CD8-positive, alpha-beta memory T cell (primary cell): ENCODE measurements at places on chromosomes 16 and 17.

DNA sequence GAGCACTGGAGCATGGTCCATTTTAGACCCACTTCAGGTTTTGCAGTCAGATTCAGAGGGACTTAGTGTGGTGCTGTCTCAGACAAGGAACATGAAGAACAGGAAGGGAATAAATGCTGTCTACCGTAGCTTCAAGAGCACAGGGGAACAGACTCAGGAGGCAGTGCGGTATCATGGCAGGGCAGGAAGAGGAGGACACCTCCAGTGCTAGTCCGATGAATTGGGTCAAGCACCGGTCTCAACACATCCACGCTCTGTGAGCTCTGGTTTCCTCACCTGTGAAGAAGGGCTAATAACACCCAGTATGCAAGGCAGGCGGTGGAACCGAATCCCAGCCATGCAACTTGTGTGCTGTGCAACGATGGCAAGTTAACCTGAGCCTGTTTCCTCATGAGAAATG, 3.6 kb upstream of the ANKFY1 start:
- no peak for DNase-seq

- no peak for DNase-seq
Measured at GRCh38 chr17:73135766-73136165, 29.0 kb upstream of the SSTR2 start.

DNA sequence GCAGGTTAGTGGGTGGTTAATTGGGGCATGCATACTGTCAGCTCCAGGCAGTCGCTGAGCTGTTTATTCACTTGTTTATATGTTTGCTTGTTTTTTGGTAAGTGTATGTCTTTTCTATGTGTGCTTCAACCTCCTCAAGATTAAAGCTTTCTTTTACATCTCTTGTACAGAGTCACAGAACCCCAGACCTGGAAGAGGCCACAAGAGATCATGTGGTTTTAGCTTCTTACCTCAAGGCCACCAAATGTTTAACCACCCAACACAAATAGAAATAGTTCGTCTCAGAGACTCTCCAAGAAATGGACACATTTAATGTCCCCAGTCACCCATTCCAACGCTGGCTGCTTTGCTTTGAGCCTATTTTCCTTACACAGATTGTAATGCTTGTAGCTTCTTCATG, 11.8 kb upstream of the TMEM98 start:
- no peak for DNase-seq

DNA sequence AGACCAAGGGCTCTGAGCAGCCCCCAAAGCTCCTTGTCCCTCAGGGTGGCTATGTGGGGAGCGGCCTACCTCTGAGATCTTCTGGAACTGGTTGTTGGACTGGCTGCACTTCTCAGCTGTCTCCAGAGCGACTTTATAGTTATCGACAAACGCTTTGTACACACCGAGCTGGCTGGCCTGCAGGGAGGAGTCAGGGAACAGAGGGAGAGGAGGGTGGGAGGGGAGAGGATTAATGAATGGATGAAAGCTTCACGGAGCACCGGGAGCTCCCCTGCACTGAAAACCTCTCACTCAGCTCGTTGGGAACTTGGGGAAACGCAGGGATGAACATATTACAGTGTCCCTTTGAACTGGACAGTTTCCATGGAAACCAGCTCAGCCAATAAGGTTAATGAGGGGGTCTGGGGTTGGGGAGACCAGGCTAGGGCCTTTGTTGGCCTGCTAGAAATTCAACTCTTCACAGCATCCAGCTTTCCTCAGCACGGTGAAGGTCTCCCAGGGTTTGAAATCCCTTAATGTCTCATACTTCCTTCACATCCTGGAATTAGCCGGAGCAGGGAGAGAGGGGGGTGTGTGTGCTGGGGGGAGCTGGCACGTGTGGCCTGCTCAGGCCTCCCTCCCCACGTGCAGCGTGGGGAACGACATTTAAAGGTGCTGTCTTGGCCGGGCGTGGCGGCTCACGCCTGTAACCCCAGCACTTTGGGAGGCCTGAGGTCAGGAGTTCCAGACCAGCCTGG, 86.7 kb downstream of the TIMM22 start:
- no peak for DNase-seq

GRCh38 chr17:56982312-56982711, 4.4 kb downstream of the SCPEP1 start:
- DNase-seq = no peak

- DNase-seq = no peak
Measured at GRCh38 chr16:6267682-6268081, 1065.0 kb upstream of the RBFOX1 start.

DNA sequence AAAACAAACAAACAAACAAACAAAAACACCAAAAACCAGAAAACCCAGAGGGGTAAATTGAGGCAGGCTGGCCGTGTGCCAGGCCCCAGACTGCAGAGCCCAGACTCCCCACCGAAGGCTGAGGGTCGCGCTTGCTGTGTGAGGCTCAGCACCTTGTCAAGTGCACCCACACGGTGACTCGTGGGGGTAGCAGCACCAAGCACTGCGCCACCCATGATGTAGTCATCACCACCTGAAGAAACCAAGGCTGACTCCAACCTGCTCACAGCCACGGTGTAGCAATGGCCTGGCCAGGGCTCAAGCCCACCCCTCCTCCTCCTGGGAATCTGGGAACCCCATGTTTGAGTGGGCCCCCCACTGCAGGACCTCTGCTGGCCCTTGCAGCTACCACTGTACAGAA, 11.9 kb downstream of the MCRIP1 start:
- DNase-seq = no peak

DNA sequence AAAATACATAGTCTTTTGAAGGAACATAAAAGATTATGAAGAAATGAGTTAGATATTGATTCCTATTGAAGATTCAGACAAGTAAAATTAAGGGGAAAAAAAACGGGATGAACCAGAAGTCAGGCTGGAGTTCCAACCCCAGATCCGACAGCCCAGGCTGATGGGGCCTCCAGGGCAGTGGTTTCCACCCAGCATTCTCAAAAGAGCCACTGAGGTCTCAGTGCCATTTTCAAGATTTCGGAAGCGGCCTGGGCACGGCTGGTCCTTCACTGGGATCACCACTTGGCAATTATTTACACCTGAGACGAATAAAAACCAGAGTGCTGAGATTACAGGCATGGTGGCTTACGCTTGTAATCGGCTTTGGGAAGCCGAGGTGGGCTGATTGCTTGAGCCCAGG, 9.5 kb downstream of the STH start:
- no peak for DNase-seq

DNA sequence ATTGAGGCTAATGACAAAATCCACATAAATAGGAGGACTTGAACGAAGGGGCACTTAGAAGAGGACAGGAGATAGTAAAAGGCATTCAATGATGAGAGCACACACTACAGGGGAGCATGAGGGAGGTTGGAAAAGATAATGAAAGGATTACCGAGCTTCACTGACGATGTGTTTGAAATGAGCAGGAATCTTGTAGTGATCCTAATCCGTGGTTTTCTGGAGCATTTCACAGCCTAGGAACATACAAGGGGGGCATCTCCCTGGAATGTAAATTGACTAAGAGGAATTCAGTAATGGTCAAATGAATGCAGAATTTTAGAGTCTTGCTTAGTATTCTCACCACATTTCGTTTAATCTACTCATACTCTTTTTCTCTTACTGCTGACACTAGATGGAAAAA, 5.2 kb downstream of the ATMIN start:
- DNase-seq = no peak

GRCh38 chr17:17800504-17801021, 36.2 kb downstream of the SREBF1 start:
- DNase-seq = no peak
